ENCODE measurements at places on chromosomes 7 and 10.
A peak's percentile ranks its signal among the peaks of the same experiment; 100 is the strongest.

- no peak for DNase-seq
Observed at GRCh38 chr7:40700653-40701421, 566.0 kb downstream of the SUGCT start.

DNA sequence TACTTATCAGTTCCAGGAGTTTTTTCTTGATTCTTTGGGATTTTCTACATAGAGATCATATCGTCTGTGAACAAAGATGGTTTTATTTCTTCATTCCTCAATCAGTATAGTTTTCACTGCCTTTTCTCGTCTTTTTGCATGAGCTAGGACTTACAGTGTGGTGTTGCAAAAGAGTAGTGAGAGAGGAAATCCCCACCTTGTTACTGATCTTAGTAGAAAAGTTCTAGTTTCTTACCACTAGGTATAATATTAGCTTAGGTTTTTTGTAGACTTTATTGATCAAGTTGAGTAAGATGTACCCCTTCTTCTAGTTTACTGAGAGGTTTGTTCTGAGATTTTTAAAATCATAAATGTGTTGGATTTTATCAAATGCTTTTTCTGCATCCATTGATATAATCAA is 123.3 kb downstream of the TMEM26 start:
- no peak for DNase-seq

DNA sequence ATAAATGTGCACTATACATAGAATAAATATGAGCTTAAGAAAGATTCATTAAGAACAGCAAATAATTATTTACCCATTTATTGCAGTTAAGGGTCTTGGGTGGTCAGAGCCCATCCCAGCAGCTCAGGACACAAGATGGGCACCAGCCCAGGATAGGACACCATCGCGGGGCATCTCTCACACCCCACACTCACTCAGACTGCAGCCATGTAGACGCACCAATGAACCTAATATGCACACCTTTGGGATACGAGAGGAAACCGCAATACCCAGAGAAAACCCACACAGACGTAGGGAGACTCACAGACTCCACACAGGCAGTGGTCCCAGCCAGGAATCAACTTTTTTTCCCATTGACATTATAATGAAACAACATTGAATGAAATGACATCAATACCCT is 36.0 kb downstream of the CARD11 start:
- DNase-seq = no peak

DNA sequence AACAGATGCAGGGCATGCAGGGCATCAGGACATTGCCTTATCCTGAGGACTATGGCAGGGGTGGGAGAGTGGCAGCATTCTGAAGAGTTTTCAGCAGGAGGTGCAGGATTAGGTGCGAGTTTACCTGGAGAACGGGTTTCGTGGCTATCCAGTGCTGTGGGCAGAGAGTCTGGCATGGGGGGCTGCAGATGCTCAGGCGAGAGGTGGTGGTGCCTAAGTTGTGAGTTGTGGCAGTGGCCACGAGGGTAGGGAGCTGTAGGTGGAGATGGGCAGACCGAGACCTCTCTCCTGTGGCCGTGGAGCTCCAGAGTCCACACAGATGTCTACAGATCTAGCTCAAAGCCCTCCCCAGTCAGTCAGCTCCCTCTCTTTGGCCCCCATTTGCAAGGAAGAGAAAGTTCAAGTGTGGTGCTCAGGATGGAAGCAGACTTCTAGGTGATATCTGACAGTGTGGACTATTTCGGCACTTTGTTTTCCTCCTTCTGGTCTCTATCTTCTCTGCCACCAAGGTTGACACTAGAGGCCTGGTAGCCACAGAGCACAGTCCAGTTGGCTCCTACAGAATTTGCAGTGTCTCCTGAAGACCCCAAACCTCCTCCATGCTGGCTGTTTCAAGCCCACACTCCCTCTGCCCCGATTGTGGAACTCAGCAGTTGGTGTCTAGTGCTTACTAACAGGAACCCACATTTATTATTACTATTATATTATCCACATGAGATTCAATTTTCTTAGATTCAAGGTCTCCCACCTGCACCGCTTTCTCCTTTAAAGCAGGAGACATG is 955.7 kb upstream of the ZNF722 start:
- DNase-seq = no peak

- no peak for DNase-seq
Observed at GRCh38 chr10:80421050-80421706, 12.8 kb downstream of the PRXL2A start.

DNA sequence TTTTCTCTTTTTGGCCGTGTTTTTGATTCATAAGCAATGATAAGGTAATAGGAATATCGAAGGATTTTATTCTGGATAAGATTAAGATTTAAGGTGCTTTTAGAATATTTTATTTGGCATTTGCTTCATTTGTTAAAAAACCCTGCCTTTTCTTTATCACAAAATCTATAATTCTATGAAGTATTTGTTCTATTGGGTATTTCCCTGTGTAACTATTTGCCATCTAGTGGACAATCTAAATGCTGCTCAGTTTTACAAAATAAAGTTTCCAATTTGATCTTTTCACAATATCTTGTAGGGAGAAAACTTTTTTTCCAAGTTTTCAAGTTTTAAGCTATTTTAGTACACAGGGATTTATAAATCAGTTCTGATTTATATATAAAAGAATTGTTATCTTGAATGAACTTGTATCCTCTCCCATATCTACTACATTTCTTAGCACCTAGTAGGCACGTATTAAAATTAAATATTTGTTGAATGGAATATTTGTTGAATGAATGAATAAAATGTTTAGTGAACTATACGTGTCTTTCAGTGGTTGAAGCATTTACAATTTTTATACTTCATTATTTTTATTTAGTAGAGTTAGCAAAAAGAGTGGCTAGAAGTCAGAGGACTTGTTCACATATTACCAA is 26.5 kb downstream of the ANKRD7 start:
- DNase-seq = no peak

DNA sequence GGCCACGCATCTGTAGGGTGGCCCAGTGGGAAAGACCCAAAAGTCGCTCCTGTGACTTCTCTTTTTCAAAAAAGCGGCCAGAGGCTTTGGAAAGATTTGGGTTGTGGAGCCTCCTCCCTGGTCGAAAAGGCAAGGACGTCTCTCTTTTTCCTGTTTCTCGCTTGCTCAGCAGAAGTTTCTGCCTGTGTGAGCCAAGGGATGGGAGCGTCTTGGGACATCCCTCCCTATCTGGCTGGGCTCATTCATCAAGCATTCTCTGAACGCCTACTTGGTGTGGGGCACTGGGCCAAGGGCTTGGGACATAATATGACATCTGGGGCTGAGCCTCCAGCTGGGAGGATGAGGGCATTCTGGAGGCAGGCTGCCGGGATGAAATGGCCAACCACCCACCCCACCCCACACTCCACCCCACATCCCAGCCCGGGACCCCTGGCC is 120.9 kb downstream of the C10orf105 start:
- DNase-seq = no peak

GRCh38 chr7:120950539-120951308 is at the start of gene ING3:
TSS of gene ING3 (plus strand) at chr7:120950777. CDS start at chr7:120950897, 120 bp downstream.
- DNase-seq = peak; percentile 96

DNA sequence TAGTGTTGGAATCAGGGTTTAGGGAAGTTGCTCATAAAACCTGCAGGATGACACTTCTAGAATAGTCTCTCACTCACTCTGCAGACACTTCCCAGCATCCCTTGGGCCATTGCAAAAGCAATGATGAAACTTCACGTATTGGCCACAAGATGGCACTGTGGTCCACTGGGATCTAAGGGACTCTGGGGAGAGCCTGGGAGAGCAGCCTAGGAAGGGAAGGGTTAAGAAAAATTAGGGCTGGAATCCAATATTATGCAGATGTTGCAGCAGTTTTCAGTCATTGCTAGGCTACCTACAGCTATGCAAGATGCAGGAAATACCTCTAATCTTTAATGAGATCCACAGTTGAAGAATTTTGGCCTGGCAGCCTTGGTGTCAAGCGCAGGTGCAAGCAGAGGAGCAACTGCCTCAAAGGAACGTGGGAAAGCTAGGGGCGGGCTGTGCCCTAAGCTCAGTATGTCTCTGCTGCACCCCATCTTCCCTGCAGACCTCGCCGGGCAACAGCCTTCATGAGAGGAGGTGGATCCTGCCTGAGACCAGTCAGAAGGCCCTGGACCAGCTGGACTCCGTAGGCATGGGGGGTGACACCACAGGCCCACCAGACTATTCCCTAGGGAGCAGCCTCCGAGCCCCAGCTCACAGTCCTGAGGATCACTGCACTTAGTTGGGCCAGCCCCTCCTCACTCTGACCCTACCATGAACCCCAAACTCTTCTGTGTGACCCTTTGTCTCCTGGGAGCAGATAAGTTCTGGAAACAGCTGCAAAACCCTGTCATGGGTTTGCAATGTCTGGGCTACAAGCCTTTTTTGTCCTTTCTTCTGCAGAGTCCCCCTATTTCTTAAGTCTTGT is 127.9 kb upstream of the PRSS58 start:
- peak; percentile 51 for DNase-seq

DNA sequence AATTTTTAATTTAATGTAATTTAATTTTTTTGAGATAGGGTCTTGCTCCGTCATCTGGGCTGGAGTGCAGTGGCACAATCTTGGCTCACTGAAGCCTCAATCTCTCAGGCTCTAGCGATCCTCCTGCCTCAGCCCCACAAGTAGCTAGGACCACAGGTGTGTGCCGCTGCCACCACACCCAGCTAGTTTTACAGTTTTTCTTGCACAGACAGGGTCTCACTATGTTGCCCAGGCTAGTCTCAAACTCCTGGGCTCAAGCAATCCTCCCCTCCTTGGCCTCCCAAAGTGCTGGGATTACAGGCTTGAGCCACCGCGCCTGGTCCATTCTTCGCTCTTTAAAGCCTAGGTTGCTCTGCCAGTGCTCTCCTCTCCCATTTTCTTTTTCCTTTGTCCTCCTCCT is 12.9 kb downstream of the CALML3 start:
- DNase-seq = no peak

GRCh38 chr7:80644054-80644453 is 5.6 kb downstream of the CD36 start:
- no peak for DNase-seq

GRCh38 chr10:3207351-3207750 is 34.8 kb upstream of the PITRM1 start:
- no peak for DNase-seq

- DNase-seq = no peak
Observed at GRCh38 chr7:35894721-35895120, 93.9 kb downstream of the SEPTIN7 start.

DNA sequence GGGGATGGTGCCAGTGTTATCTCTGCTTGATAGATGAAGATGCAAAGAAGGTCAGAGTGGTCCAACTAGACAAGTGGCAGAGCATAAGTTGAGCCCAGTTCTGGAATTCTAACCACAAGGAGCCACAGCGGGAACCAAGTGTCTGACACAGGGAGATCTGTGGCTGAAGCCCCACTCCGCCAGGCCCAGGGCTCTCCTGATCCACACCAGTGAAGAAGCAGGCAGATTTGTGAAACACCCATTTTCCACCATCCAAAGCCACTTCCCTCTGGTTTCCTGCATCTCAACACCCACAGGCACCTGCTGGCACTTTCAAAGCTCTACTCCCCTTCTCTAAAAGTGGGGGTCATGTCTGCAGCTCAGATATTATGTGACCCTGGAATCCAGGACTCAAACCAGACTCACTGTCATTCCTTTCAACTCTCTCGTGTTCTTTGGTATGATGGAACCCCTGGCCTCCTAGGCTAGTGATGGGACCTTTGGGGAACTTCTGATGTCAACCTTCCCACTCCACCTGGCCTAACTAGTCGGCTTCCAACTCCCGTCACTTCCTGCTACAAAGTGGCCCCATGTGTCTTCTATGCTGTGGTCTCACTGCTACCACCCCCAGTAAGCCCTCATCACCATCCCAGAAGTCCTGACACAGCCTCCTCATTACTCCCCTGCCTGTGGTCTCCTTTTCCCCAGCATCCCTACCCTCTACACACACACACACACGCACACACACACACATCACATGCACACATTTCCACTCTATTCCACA is 177.6 kb downstream of the GRID1 start:
- no peak for DNase-seq

DNA sequence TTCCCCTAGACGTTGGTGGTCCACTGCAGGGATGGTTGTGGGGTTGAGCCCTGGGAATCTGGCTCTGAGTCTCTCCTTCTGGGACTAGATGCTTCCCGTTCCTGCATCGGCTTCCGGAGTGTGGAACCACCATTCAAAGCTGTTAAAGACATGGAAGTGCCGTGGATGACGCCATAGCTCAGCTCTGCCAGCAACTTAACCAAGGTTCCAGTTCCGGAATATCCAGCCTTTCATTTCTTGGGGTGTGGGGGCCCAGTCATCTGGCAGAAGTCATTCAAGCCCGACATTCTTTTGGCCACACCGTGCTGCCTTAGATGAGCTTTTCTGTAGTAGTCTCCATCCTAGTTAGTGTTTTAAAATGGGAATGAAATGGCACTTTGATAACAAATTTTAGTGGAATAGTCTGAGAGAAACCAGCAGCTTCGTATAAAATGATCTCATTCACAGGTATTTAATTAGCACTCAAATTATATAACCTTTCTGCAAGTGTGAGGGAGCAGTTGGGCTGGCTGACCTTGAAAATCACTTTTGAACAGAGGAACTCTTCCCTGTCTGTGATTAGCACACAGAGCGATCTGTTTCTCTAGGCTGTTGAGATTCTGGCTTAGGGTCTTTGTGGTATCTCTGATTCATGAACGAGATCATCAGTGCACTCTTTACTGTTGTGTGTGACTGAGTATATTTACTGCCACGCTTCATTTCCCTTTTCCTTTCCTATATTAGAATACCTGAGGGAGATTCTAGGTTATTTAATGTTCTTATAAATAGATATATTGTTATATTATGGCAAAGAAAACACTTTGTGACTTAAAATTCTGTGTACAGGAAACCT is 19.9 kb downstream of the LMTK2 start:
- DNase-seq = no peak

GRCh38 chr7:108413782-108414492 is 42.3 kb downstream of the NRCAM start:
- no peak for DNase-seq

- DNase-seq = peak; percentile 74
Observed at GRCh38 chr7:135929722-135930141, 47.4 kb downstream of the MTPN start.

- no peak for DNase-seq
Observed at GRCh38 chr10:87675396-87676376, 16.0 kb downstream of the PAPSS2 start.

DNA sequence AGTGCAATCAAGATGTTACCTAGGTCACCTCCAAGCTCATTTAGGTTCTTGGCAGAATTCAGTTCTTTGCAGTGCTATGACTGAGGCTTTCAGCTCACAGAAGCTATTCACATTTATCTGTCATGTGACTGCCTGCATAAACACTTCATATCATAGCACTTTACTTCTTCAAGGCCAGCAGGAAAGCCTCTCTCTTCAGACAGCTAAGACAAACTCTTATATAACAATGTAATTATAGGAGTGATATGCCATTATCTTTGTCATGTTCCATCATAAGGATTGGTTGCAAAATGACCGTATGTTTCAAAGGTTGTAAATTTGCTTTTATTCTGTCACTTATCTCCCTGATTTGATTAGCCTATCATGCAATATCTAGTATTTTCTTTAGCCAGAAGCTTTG is 78.8 kb upstream of the TMEM196 start:
- no peak for DNase-seq

DNA sequence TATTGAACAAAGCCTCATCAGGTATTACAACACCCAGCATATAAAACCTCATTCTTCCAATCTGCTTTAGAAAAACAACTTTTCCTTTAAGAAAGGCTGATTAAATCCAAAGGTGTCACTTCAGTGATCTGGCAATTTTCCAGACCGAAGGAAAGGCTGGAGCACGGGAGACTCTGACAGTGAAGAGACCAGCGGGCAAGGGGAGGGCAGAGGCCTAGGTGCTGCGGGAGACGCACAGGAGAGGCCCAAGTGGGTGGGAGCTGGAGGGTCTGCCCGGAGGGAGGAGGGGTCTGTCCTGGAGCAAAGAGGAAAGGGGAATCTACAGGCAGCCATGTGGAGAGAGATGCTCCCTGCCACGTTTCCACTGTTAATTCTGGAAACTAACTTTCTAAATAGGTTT is 24.3 kb upstream of the PPP2R2D start:
- DNase-seq = no peak
